ENCODE measurements at places on chromosomes 2 and 18.

GRCh38 chr18:13026583-13027270 lies 35.6 kb downstream of the CEP192 start:
- no peak for DNase-seq

GRCh38 chr2:231655488-231655887 lies 52.8 kb upstream of the PTMA start:
- no peak for DNase-seq

DNA sequence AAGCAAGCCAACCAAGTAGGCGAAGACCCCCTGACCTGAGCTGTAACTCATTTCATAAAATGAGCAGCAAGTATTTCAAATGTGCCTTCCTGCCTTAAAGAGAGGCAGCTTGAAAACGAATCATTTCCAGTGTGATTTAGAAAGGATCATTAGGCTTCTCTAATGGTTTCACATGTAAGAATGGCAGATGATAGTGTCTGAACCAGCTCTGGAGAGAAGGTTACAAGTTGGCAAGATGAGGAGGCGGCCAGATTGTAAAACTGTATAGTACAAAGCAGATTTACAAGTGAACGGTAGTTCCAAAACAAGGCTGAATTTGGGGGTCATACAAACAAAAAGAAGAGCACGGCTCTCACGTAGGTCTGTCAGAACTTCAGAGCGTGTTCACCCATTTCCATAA lies 132.4 kb downstream of the ZNF516 start:
- DNase-seq, result no peak

GRCh38 chr2:122338000-122338399 lies 582.5 kb downstream of the TSN start:
- no peak for DNase-seq

- DNase-seq, result no peak
Observed at GRCh38 chr2:124437811-124438210, 412.7 kb downstream of the CNTNAP5 start.
